ENCODE measurements at places on chromosomes 7 and 10. TPM values are rescaled to one million over a fixed set of nuclear protein-coding genes. Genes with fewer than 3 reads are reported as not detected.

TMEM236 gene
- 0.46 TPM for total RNA-seq

GRM3 gene
- total RNA-seq = 0.09 TPM

GRCh38 chr7:127578036-127578684 is 7.2 kb downstream of the GCC1 start:
- DNase-seq = no peak

DNA sequence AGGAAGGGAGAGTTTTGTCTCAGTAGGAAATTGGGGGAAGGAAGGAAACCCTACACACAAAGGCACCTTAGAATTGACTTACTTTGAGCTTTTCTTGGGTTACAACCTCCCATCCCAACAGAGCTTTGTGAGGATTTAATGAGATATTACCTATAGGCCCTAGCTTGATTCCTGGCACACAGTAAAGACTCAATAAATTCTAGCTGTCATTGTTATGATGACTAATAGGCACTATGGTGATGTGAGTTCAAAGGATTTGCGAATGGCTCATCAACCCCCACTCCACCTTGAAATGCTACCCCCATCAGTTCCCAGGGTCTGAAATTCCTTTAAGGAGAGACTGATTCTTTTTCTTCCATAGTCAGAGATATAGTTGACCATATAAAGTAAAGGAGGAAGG is 67.9 kb upstream of the SMNDC1 start:
- no peak for DNase-seq

PBLD gene
- 8.0 TPM for total RNA-seq

DENND11 gene
- total RNA-seq = 23.0 TPM

- no peak for DNase-seq
Measured at GRCh38 chr10:111429288-111430028, 352.6 kb downstream of the ADRA2A start.

DNA sequence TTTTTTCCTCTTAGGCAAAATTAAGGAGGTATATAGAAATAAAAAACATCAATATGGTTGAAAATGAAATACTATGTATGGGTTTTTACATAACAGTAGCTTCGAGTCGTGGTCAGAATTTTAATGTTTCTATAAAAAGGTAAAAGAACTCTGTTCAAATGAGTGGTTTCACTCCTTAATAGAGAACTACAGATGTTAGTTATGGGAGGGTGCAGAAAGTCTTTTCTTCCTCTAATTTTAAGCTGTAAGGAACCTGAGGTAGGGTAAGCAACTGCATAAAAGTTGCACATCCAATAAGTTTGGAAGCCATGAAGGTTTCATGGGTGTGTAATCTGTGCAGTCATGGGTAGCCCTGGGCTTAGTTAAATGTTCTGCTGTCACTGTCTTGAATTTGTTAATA is 141.3 kb downstream of the SUGCT start:
- DNase-seq = no peak

DNA sequence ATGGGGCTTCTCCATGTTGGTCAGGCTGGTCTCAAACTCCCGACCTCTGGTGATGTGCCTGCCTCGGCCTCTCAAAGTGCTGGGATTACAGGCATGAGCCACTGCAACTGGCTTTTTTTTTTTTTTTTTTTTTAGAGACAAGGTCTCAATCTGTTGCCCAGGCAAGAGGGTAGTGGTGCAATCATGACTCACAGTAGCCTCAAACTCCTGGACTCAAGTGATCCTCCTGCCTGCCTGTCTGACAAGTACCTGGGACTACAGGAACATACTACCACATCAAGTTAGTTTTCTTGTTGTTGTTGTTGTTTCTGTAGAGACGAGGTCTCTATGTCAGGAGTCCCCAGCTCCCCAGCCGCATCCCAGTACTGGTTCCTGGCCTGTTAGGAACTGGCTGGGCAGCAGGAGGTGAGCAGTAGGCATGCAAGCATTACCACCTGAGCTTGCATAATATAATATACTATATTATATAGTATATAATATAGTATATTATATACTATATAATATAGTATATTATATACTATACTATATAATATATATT is 55.7 kb downstream of the TPK1 start:
- DNase-seq = no peak

DNA sequence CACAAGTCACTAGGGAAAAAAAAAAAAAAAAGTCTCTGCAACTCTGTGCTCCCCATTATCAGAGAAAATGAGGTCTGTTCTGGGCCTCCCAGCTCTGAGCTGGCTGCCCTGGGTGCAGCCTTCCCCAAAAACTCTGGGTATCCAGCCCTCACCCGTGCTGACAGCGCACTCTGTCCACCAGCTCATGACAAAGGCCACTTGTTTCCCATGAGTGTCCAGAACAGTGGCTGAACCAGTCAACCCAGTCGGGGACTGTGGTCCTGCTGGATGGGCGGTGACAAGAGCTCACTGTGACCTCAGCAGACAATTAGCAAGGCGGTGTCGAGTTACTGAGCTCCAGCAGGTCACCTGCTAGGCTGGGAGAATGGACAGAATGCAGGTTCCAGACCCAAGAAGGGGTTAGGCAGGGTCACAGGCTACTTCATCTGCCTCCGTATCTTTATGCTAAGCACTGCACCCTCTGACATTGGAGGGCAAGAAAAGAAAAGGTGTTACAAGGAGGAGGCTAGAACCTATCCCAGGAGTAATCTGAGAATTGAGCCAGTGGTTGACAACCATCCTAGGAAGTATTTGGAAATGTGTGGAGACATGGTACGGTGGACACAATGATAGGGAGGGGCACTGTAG is 37.2 kb downstream of the DLG5 start:
- peak; percentile 77 for DNase-seq

DNA sequence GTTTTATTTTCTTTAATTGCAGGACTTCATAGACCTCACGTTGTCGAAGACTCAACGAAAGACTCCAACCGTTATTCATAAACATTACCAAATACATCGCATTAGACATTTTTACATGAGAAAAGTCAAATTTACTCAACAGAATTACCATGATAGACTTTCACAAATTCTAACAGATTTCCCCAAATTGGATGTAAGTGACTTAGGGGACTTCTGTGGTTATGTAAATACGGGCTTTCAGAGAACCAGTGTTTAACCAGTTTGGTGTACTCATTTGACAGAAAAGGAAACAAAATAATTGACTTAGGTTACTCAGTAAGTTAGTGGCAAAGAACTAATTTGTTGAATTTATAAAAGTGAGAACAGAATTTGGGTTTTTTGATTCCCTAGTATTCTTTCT is 4.2 kb downstream of the GTPBP4 start:
- DNase-seq = no peak
